Diencephalon (tissue), 1 donor: ENCODE measurements at places on chromosomes 13 and 19. TPM values are rescaled to one million over a fixed set of nuclear protein-coding genes. Genes with fewer than 3 reads are reported as not detected.

LAIR2 gene
- total RNA-seq: not detected

ZNF28 gene
- 29.3 TPM for total RNA-seq

ZNF570 gene
- 33.4 TPM for total RNA-seq

CILP2 gene
- 1.8 TPM for total RNA-seq

SYCN gene
- not detected for total RNA-seq

MBNL2 gene
- 31.4 TPM for total RNA-seq

GAPDHS gene
- not detected for total RNA-seq

ZNF560 gene
- total RNA-seq: 0.46 TPM

ELL gene
- 9.2 TPM for total RNA-seq
